Nephron progenitor cell (in vitro differentiated cells): ENCODE measurements at places on chromosomes 1 and 21.

DNA sequence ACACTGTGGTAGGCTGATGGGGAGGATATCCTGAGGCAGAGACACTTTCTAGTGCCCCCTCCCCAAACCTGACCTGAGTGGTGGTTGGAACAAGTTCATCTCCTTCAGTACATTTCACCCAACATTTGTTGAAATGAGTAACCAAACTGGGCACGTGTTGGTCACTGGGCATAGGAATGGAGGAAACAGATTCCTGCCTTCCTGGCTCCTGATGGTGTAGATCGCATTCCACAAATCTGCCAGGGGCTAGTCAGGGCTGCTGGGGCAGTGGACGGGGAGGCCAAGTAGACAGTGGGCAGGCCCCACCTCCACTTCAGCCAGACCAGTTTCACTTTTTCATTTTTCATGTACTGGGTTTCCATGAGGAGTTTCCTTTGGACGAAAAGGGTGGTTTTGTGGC, 16.5 kb upstream of the ALX3 start:
- no peak for DNase-seq

- no peak for DNase-seq
Observed at GRCh38 chr1:35777109-35777508, 7.3 kb upstream of the CLSPN start.

DNA sequence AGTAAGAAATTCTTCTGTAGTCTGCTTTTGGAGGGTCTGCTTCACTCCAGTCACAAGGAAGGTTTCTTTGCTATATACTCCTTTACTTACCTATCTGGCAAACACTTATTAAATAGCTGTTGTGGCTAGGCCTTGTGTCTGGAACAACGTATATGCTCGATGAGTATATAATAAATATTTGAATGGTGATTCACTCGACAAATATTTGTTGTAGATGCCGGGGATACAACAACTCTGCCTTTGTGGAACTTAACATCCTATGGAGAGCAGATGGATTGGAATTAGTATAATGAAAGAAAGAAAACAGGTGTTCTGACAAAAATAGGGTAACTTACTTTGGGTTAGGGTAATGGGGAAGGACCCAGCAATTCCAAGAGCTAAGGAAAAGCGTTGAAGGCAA, 31.1 kb downstream of the KPNA6 start:
- DNase-seq: no peak

GRCh38 chr1:178650934-178651511, 74.0 kb upstream of the RALGPS2 start:
- DNase-seq: peak; percentile 15

DNA sequence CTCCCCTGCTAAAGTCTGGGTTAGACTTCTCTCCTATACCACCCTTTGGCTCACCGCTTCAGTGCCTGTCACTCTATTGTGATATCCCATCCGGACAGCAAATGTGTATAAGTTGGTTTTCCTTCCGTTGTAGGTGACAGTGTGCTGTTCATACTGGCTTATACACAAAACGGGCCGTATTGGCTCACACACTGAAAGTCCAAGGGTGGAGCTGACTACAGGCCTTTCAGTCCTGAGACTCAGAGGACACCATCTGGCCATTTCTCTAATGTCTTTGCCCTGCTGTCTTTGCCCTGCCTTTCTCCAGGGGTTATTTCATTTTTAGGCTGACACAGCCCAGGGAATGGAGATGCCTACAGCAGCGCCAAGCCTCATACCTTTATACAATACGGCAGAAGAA, 90.7 kb downstream of the URB2 start:
- no peak for DNase-seq

GRCh38 chr1:239387304-239388158, 1.2 kb downstream of the CHRM3 start:
- peak; percentile 31 for DNase-seq

- DNase-seq: peak; percentile 50
Observed at GRCh38 chr21:42315296-42315891, at the start of gene TFF3. Gene TFF3 (minus strand): TSS chr21:42315409. CDS start chr21:42315374, 35 bp downstream.

DNA sequence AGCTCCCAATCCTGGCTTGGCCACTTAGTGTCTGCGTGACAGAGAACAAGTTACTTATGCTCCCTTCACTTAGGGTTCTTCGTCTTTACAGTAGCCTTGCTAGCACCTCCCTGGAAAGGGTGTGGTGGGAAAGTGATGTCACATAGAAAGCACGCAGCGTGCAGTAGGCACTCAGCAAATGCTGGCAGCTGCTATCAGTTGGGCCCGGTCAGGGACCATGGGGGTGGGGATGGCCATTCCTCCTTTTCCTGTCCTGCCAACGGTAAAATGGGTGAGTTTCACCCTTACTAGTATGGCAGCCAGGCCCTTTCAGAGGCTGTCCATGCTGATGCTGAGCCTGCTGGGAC, 6.2 kb upstream of the KCNA10 start:
- no peak for DNase-seq

- no peak for DNase-seq
Observed at GRCh38 chr1:109816175-109816811, 52.6 kb upstream of the EPS8L3 start.

DNA sequence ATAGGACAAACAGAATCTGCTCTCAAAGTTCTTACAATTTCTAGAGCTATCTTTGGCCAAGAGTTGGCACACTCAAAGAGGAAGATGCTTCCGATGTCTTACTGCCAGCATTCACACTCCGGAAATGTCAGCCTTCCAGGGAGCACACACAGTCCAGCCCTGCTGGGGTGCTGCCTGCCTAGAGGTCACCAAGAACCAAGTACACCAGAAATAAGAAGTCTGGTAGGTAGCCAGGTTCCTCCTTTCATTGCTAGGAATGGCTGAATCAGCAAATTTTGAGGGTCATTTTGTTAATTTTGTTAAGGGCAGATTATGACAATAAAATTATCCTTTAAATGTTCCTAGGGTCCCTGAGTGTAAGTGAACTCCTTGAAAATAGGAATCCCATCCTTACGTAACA, 77.5 kb downstream of the PLPP3 start:
- no peak for DNase-seq

- DNase-seq: no peak
Observed at GRCh38 chr1:174682419-174683008, 234.8 kb downstream of the GPR52 start.

DNA sequence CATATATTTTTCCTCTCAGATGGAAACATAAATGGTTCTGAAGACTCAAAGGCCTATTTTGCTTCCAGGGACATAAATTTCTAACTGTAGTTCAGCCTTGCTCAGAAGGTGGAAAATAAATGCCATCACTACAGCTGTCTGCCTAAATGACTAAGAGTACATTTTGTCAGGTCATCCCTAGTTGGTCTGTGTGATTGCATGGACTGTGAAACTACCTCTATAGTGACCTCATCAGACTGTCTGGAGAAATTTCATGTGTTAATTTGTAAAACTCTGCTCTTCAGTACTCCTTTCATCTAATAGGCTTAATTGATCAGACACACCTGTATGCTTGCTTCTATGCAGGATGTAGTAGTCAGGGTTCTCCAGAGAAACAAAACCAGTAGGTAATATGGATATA, 886.9 kb downstream of the AMY1C start:
- no peak for DNase-seq

- DNase-seq: no peak
Observed at GRCh38 chr21:10627316-10627863, 106.0 kb downstream of the TPTE start.

DNA sequence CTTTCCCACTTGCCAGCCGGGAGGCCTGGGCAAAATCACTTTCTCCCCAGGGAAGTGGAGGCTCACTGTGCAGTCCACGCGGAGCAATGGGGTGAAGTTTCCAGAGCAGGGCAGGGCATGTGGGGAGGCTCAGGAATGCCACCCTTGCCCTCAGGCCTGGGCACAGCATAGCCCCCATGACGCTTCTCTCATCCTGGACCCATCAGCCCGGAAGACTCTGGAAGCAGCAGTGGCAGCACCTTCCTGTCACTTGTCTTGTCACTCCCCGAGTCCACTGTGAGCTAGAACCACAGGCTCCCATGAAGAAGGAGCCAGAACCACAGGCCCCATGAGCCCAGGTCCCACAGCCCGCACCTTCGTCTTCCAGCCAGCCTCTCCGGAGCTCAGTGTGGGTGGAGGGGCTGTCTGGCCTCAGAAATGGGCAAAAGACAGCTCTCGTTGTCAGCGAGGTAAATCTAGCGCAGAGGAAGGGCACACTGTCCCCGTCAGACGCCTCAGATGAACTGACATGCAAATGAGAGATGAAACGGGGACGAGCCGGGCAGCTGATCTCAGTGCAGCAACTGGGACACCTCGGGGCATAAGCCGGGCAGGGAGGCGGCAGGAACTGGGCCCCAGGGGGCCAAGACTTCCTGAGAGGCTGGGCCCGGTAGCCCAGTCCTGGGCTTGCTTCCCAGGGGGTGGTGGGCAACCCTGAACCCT, 6.1 kb downstream of the PDE9A start:
- no peak for DNase-seq

DNA sequence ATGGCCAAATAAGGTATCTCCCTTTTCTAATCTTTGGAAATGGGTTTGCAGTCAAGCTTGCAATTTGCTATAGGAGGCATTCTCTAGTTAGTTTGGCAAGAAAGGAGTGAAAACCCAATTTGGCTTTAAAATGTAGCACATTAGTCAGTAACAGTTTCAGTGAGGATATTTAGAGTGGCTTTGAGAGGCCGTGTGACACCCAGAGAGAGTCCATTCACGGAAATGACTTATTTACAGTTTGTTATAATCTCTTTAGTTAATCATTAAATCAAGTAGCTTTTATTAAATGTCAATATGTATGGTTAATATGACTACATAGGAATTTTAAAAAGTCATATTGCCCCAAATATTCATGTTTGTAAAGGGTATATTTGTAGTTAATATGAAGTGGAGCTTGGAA, 9.6 kb downstream of the ZBTB18 start:
- DNase-seq: no peak

DNA sequence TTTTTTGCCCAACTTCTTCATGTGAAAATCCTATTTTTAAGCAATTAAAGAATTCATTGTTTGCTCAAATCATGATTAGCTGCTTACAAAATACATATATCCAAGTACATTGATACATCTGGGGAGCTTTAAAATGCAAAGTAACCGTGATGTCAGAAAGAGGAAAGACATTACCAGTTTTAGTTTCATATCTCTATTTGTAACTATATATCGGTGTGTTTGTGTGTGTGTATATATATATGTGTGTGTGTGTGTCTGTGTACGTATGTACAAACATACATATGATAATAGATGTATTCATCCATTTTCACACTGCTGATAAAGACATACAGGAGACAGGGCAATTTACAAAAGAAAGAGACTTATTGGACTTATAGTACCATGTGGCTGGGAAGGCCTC, 310.1 kb downstream of the DPYD start:
- no peak for DNase-seq

- DNase-seq: no peak
Observed at GRCh38 chr21:36188937-36189336, 32.3 kb downstream of the DOP1B start.

DNA sequence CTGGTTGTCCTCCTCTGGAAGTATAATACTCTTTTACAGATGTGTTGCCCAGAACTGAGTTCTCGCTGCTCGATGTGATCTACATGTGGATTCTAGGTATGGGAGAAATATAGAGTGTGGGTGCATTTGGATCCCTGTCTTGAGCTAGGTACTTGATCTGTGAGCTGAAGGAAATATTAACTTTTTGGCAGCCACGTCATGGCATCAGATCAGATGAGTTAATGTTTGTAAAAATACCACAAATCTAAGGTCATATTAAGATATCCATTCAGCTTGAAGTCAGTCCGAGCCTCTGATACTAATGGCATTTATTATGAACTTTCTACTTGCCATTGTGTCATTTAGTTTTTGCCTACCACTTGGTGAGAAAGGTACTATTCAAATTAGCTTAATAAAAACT, 24.6 kb downstream of the MAPKAPK2 start:
- no peak for DNase-seq

DNA sequence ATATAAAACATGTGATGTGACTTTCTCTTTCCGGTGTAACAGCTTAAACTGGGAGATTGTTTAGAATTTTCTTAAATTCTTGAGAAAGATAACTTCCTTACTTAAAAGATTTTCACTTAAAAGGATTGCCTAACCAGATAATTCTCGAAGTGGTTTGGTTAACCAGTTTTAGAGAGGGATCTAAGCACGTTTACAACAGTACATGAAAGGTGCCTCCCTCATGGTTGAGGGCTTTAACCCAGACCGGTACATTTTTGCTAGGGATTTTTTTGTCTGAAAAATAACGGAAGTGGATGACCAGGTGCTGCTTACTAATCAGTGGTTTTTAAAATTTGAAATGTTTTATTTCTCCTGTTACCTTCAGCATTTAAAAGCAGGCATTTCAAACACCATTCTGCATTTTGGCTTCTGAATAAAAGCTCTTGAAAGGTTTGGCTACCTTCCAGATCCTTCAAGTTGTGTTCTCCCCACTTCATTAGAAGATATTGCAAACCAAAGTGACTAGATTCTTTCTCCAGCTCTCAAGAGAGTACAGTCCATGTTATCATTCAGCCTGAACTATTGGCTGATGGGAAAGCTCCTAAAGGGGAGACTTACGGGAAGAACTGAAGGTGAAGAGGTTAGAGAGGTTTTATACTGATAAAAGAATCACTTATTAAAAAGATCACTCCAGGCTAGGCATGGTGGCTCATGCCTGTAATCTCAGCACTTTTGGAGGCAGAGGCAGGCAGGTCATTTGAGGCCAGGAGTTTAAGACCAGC, 12.8 kb downstream of the S100PBP start:
- DNase-seq: no peak

- DNase-seq: no peak
Observed at GRCh38 chr1:34914958-34915357, 14.5 kb downstream of the DLGAP3 start.

DNA sequence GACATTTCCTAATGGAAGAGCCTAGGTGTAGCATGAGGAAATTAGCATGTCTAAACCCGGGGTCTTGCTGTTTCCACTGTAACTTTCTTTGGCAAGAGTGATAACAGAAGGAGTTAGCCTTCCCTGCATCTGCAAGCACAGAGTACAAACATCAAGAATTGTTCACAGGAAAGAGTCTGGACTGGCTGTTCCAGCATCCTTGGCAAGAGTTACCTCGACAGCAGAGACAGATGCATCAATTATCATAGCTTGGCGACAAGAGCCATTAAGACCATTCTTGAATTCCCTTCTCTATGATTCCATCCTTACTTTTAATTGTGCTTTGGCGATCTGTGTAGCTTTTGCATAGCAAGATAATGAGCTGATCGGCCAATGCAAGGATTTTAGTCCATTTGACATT, 82.8 kb upstream of the RALGPS2 start:
- no peak for DNase-seq
